ENCODE measurements at places on chromosomes 11 and 22. TPM values are rescaled to one million over a fixed set of nuclear protein-coding genes. Genes with fewer than 3 reads are reported as not detected.

DERL3 gene
- not detected for total RNA-seq

APOBEC3B gene
- 13.9 TPM for total RNA-seq

BIK gene
- total RNA-seq = 0.80 TPM

HOATZ gene
- total RNA-seq = not detected

SYT13 gene
- total RNA-seq = 0.14 TPM

RRM1 gene
- total RNA-seq = 108 TPM

DNA sequence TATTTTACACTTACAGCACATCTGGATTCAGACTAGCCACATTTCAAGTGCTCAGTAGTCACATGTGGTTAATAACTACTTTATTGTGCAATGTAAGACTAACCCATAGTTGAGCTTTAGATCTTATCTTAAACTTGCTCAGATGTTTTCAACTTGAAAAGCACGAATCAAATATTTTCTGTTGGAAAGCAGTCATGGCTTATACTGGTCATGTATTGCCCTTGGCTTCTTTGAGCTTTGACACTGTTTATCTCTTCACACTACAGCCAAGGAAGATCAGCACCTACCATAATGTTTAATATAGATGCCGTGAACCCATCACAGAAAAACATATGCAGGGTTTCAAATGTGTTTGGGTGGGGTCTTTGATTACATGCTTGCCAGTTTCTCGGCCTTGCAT lies 4.4 kb downstream of the RBX1 start:
- H3K36me3 ChIP-seq = peaks cover 24% of the 10 kb centered on the region
- DNase-seq = no peak
- no peak overlapping the region for H3K27ac ChIP-seq
- peaks cover 19% of the 10 kb centered on the region for H3K4me1 ChIP-seq
- no peak overlapping the region for H3K4me3 ChIP-seq
- no peaks in the 10 kb centered on the region for H3K27me3 ChIP-seq

DNA sequence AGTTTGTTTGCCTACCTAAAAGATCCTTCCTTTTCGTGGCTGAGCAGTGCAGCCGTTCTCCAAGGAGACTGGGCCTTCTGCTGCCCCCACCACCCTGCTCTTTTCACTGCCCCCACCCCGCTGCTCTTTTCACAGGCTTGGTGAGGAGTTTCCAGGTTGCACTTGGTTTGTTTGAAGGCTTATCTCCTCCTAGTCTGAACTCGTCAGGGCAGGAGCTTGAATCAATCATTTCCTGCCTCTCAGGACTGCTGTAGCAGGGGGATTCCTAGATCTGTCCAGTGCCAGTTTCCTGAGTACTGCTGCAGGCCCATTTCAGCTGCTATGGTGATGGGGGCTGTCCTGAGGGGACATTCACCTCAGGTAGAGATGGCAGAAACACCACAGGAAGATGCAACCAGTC lies 10.0 kb downstream of the MED15 start:
- no peak for DNase-seq
- H3K36me3 ChIP-seq = peaks cover 66% of the 10 kb centered on the region
- H3K4me3 ChIP-seq = no peak overlapping the region
- H3K27ac ChIP-seq = no peak overlapping the region
- H3K27me3 ChIP-seq = no peaks in the 10 kb centered on the region

GRCh38 chr11:105878510-105878909 lies 143.5 kb downstream of the MSANTD4 start:
- DNase-seq = peak; percentile 39
- H3K4me3 ChIP-seq = no peak overlapping the region
- H3K27ac ChIP-seq = no peak overlapping the region
- no peaks in the 10 kb centered on the region for H3K27me3 ChIP-seq

DNA sequence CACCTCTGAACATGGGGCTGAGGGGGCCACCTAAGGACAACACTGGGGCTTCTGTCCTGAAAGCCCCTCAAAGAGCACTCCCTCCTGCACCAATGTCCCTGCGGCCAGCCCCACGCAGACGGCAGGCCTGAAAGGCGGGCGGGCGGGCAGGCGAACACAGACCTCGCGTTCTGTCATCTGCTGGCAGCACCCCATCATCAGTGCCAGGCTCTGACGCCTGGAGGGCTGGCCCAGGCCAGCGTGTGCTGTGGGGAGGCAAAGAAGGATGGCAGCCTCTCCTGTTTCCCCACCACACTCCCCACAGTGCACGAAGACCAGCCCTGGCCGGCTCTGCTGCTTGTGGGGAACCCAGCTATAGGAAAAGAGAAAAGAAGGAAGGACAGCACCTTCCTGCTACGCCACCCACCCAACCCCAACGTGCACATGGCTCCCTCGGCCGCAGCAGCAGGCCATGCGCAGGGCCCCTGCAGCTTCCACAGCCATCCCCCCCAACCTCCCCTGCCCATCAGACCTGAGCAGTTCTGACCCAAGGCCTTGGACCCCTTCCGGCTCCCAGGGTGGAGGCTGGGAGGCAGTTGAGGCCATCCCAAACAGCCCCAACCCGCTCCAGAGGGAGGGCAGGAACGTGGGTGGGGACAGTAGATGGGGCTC lies 3.5 kb downstream of the SBF1 start:
- H3K27me3 ChIP-seq = no peaks in the 10 kb centered on the region
- H3K36me3 ChIP-seq = peaks cover 11% of the 10 kb centered on the region
- peaks cover 50% of the 10 kb centered on the region for H3K4me1 ChIP-seq
- H3K4me3 ChIP-seq = no peak overlapping the region
- DNase-seq = no peak
- no peak overlapping the region for H3K27ac ChIP-seq

GRCh38 chr22:35606916-35607315 lies 10.2 kb downstream of the MB start:
- H3K27ac ChIP-seq = no peak overlapping the region
- no peak for DNase-seq
- no peak overlapping the region for H3K4me3 ChIP-seq
- H3K36me3 ChIP-seq = no peaks in the 10 kb centered on the region
- peaks cover 9% of the 10 kb centered on the region for H3K4me1 ChIP-seq

DNA sequence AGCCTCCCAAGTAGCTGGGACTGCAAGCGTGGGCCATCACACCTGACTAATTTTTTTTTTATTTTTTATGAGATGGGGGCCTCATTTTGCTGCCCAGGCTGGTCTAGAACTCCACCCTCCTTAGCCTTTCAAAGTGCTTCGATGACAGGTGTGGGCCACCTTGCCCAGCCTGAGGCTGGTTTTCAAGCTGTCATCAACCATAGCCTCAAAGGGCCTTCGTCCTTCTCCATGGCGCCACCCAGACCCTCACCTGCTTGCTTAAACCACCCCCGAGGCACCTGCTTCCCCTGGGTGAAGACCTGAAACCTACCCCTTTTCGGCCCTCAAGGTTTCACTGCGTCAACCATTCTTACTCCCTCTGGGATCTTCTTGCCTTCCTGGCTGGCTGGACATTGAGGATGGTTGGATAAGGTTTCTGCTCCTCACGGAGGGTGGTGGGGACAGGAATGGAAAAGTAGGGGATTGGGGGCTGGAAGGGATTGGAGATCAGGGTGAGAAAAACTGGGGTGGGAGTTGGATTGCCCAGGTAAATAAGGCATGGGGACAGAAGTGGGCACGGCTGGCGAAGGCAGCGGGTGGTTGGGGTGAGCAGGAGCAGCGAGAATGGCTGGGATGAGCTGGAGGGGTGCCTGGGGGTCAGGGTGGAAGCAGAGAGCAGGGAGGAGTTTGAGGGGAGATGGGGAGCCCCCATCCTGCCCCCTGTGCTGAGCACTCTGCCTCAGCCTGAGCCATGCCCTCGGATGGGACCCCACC lies 2.8 kb upstream of the ACR start:
- H3K4me1 ChIP-seq = no peaks in the 10 kb centered on the region
- H3K27ac ChIP-seq = no peak overlapping the region
- no peaks in the 10 kb centered on the region for H3K36me3 ChIP-seq
- H3K27me3 ChIP-seq = peaks cover 6% of the 10 kb centered on the region
- H3K4me3 ChIP-seq = no peak overlapping the region
- DNase-seq = no peak

- H3K27ac ChIP-seq = peak overlapping the region; percentile 52
- H3K4me1 ChIP-seq = peaks cover 83% of the 10 kb centered on the region
- H3K27me3 ChIP-seq = no peaks in the 10 kb centered on the region
- peak overlapping the region; percentile 12 for H3K4me3 ChIP-seq
These were observed 15.4 kb downstream of the ARHGEF17 start for GRCh38 chr11:73323464-73323863.

DNA sequence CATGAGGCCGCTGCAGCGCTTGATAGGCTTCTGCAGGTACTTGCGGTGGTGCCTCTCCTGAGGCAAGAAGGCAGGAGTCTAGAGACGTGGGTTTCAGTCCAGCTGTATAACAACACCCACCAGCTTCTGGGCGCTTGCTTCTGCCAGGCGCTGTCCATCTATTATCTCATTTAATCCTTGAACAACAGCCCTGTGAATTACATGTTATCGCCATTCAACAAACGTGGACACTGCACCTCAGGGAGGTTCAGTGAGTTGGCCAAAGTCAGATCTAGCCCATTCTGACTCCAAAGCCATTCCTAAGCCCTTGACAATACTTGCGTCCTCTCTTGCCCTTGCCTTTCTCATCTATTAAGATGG lies 436 bp upstream of the FAM181B start:
- H3K4me1 ChIP-seq = peaks cover 5% of the 10 kb centered on the region
- no peak overlapping the region for H3K27ac ChIP-seq
- no peaks in the 10 kb centered on the region for H3K36me3 ChIP-seq
- H3K27me3 ChIP-seq = peaks cover 7% of the 10 kb centered on the region
- no peak for DNase-seq

- no peak overlapping the region for H3K27ac ChIP-seq
- DNase-seq = no peak
- H3K4me3 ChIP-seq = no peak overlapping the region
- peaks cover 47% of the 10 kb centered on the region for H3K4me1 ChIP-seq
- no peaks in the 10 kb centered on the region for H3K27me3 ChIP-seq
- no peaks in the 10 kb centered on the region for H3K36me3 ChIP-seq
These were observed 4.0 kb downstream of the ARL14EP start for GRCh38 chr11:30326906-30327305.

GRCh38 chr11:92251980-92252379 lies 27.4 kb downstream of the FAT3 start:
- DNase-seq = no peak
- H3K36me3 ChIP-seq = no peaks in the 10 kb centered on the region
- H3K4me1 ChIP-seq = no peaks in the 10 kb centered on the region
- H3K4me3 ChIP-seq = no peak overlapping the region
- H3K27me3 ChIP-seq = no peaks in the 10 kb centered on the region

DNA sequence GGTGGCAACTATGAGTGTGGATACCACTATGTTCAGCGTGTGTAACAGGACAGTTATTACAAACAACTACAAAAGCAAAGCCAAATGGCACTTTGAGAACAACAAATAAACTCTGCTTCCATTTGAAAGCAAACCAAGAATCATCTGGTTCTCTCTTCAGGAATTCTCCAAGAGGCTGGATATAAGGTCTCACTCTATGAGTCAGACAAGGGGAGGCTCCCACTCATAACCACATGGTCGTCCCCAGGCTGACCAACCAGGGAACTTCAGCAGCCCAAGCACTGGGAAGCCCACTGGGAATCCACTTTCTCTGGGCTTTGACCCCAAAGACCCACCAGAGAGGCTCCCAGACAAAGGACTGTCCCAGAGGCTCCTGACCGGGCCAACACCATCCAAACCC lies 35.3 kb downstream of the DGCR2 start:
- peaks cover 14% of the 10 kb centered on the region for H3K4me1 ChIP-seq
- no peaks in the 10 kb centered on the region for H3K27me3 ChIP-seq
- peaks cover 25% of the 10 kb centered on the region for H3K36me3 ChIP-seq
- no peak for DNase-seq

Measured in HepG2 (cell line).